ENCODE measurements at places on chromosomes 6 and 20.

DNA sequence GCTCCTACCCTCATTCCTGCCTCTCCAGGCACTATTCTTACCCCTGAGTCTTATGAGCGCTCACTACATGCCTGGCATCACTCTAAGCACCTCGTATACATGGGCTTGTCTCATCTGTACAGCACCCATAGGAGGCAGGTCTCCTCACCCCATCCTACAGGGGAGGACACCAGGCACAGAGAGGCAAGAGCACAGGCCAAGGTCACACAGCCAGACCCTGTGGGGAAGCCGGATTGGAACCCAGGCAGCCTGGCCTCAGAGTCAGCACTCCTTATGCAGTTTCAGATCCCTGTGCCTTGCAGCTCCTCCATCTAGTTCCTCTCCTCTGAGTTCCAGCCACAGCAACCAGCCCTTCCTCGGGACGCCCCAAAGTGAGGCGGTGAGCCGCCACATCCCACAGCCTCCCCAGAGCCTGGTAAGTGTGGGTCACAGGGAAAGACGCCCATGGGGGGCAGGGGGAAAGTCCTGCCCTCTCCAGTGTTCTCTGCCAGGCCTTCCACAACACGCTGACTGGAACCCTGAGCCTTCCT, 103.3 kb downstream of the NFATC2 start:
- no peak for DNase-seq

DNA sequence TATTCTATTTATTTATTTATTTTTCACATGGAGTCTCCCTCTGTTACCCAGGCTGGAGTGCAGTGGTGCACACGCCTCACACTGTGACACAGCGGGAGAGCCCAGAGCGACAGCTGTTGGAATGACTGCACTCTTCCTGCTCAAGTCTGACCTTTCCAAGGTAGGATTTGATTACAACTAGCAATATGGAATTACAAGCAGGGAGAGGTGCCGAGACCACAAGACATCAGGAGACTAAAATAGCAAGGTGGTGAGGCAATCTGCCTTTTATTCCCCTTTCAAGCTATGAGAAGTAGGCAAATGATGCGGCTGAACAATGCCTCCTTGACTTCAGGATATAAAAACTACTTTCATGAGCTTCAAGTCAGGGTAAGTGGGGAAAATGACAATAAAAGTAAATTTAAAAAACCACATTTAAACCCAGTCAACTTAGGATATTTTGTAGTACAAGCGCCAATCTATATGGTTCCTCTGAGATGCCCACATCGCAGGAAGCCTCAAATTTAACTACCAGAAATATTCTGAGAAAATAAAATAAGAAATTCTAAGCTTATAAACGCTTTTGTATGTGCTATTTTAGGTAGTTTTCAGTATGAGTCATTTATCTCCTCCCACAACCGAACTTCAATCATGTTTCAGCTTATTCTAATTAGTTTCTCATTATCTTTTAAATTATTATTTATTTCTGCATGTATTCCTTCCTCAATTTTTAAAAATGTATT, 146.9 kb upstream of the SGK1 start:
- DNase-seq: no peak

DNA sequence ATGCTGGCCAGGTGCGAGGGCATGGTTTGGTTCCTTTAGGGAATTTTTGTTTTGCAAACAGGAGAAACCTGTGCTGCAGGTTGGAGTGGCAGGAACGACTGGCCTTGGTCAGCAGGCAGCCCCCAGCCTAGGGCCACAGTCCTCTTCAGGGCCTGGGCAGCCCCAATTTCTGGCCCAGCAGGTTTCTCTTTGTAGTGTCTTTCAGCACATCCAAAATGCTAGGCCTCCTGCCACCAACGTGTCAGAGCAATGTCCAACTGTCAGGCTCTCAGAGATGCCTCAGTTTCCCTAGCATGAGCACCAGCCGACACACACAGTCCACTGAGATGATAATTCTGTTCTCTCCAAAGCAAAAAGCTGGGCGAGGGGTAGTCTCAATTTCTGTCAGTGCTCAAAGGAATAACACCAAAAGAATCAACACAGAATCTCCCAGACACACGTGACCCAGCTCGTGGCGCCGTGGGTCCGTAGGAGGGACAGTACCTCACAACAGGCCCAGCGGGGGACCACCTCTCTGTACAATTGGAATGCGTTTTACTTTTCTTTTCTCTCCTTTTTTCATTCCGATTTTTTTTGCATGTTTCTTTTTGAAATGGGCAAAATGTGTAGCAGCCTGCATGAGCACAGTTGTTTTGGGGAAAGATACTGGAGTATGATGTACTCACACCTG, 125.9 kb downstream of the TAF4 start:
- no peak for DNase-seq

DNA sequence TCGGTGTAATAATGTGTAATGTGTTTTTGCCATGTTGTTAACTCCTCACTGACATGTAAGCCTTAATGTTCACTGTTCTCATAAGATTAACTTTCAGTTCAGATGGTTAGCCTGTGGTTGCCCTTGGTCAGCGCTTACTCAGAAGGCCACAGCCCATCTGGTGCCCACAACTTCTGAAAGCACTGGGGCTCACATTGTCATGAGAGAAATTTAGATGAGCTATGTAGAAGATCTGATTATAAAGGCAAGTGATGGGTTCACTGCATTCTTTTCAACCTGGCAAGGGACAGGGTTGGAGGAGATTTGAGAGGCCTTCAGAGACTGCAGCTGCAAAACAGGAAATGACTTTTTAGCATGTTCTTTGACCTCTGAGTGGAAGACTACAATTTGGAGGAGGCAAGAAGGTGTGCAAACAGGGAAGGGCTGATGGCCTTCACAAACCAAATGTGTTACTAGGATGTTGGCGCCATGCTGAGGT, 242.3 kb upstream of the SUPT3H start:
- no peak for DNase-seq

GRCh38 chr20:6614836-6615235, 152.7 kb upstream of the BMP2 start:
- no peak for DNase-seq

Data from activated CD4-positive, alpha-beta T cell treated with anti-CD3 and anti-CD28 coated beads, Interleukin-2, Interleukin-4, amounts not matched to agents 100 ng/mL and 50 ng/mL, durations not matched to agents 16 hours and 8 hours (primary cell).